Right cardiac atrium (tissue), 5 donors: ENCODE measurements at places on chromosomes 1 and 21. TPM values are rescaled to one million over a fixed set of nuclear protein-coding genes. Genes with fewer than 3 reads are reported as not detected.
A peak's percentile ranks its signal among the peaks of the same experiment; 100 is the strongest.

GRCh38 chr1:207820568-207821463, 69.0 kb downstream of the CD46 start:
- no peak for DNase-seq

- no peak for DNase-seq
Observed at GRCh38 chr1:14804626-14805025, 206.1 kb downstream of the KAZN start.

DNA sequence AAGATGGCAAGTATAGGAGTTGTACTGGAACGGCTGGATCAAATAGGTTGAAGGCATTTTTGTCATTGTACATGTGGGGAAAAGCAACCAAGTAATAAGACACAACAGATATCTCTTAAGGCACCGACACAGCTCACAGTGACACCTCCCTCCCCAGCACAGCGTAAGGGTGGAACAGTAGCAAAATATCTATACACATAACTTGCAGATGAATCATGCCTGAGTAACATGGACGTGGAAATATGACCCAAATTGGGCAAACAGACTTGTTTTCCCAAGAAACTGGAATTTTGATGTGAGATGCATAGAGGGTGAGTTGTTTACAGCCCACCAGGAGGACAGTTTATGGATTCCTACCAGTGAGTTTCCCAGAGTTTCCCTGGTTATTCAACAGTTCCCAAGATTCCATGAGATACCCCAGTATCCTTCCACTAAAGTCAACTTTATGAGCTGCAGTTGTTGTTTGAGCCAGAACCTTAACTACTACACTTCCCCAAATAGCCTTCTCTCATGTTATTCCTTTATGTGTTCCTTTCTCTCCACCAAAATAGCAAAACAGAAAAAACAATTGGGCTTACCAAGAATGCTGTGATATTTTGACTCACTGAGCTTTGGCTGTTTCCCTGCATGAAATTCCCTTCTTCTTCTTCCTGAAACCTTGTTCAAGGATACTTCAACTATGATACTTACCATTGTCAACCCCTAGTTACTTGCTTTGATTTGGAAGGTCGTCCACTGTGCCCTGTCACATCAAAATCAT, 7.1 kb upstream of the DR1 start:
- no peak for DNase-seq

GRCh38 chr21:37294679-37295078, 27.5 kb upstream of the VPS26C start:
- DNase-seq, result no peak

- DNase-seq, result peak; percentile 3
Observed at GRCh38 chr21:43362915-43363314, 64.0 kb downstream of the SIK1 start.

GRCh38 chr1:40508375-40509341, at the start of gene EXO5:
Gene EXO5, plus strand, starts transcription at chr1:40508767. Its CDS starts 5,778 bp downstream, at chr1:40514545.
- DNase-seq, result peak; percentile 82

- DNase-seq, result no peak
Observed at GRCh38 chr1:114037962-114038816, 58.9 kb downstream of the OLFML3 start.

DNA sequence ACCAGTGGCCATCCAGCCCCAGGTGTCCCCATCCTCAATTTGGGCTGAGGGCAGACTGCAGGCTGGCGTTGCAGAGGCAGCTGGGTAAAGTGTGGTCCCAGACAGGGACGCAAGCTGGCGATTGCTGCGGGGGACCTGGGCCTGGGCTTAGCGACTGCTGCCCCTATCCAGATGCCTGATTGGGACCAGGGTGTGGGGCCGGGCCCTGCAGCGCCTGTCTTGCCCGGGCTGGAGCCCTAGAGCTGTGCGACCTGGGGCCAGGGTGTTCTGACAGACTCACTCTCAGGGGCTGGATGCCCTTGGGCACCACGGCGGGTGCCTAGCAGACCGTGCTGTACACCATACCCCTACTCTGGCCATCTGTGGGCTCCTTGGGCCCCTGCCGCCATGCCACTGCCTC, 16.2 kb upstream of the FAAP20 start:
- peak; percentile 69 for DNase-seq

- peak; percentile 62 for DNase-seq
Observed at GRCh38 chr1:153728305-153729066, 636 bp downstream of the INTS3 start.

GRCh38 chr1:201537891-201538611, 876 bp upstream of the NAV1 start:
- no peak for DNase-seq

GRCh38 chr1:77446841-77447555, 165.2 kb downstream of the AK5 start:
- DNase-seq, result no peak

The CYYR1 gene
- 10.7 TPM for total RNA-seq

The CD84 gene
- total RNA-seq, result 5.2 TPM

The NCMAP gene
- total RNA-seq, result 0.71 TPM

The S100A8 gene
- total RNA-seq, result 98.1 TPM

The OLIG1 gene
- not detected for total RNA-seq
